Amniotic epithelial cell (primary cell): ENCODE measurements at places on chromosomes 3 and 15.
A peak's percentile ranks its signal among the peaks of the same experiment; 100 is the strongest.

GRCh38 chr3:124140746-124141145 is 148.8 kb upstream of the ROPN1 start:
- peak; percentile 2 for DNase-seq

DNA sequence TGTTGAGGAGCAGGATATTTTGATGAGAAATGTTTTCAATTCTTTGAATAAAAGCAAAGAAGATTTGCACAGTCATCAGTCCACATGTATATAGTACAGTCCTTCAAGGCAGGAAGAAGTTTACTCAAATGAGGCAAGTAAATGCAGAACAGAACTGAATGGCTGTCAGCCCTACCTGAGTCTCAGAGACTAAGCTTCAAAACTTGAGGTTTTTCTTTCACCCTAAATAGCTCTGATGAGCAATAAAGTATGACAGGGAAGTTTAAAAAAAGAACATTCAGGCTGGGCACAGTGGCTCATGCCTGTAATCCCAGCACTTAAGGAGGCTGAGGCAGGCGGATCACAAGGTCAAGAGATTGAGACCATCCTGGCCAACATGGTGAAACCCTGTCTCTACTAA is 232.5 kb downstream of the SUCLG2 start:
- no peak for DNase-seq

DNA sequence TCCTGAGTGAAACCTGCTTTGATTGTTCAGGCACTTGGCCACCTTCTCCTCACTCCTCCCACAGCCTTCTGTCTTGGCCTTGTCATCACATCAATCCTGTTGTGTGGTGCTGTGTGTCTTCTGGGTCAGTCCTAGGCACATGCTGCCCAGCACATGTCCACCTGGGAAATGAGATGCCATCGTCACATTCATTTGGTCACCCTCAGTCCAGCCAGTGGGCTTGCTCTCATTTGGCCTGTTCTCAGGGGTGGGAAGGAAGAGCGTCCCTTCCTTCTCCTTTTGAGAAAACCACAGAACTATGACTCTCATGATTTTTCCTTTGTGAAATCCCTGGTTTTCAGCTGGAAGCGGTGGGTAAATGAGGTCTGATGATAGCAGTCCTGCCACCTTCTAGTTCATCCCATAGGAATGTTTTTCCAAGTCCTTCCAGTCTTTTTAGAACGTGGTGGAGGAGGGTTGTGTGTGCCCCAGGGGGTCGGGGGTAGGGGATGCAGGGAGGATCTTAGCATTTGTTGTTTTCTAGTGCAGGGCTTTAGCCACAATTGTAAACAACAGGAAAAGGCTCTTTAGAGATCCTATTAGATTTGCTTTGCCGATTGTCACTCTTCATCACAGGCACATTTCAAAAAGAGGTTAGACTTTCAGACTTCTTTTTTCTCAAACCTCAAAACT is 8.4 kb upstream of the PLA1A start:
- no peak for DNase-seq

DNA sequence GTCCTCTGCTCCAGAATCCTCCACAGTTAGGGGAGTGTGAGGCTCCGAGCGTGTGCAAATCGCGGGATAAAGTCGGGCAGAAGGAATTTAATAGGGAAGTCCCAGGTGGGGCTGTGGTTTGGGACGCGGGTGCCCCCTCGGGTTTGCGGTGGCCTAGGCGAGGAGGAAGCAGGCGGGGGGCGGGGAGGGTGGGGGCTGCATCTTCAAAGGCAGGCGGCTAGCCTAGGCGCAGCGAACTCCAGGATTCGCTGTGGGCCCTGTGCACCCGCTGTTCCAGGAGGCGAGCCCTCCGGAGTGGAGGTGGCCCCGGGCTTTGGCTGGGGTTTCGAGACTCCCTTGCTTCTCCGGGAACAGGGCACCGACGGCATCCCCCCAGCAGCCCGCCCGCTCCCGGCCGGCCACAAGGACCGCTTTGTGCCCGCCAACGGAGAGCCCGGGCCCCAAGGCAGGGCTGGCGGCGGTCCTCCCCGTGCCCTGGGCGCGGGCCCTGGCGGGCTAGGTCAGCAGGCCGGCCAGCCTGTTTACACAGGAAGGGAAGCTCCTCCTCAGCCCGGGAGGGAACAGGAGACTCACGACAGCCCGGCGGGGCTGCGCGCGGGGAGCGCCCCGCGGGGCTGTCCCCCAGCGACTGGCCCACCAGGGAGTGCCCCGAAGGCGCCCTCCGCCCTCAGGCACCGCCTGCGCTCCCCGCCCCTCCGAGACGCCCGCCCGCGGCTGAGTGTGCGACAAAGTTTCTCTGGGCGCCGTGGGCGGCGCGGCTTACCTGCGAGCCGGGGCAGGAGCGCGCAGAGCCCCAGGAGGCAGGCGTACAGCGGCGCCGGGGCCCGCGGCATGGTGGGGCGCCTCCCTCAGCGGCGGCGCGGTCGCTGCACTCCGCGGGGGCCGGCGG is 753 bp downstream of the ITGB5 start:
- peak; percentile 57 for DNase-seq

DNA sequence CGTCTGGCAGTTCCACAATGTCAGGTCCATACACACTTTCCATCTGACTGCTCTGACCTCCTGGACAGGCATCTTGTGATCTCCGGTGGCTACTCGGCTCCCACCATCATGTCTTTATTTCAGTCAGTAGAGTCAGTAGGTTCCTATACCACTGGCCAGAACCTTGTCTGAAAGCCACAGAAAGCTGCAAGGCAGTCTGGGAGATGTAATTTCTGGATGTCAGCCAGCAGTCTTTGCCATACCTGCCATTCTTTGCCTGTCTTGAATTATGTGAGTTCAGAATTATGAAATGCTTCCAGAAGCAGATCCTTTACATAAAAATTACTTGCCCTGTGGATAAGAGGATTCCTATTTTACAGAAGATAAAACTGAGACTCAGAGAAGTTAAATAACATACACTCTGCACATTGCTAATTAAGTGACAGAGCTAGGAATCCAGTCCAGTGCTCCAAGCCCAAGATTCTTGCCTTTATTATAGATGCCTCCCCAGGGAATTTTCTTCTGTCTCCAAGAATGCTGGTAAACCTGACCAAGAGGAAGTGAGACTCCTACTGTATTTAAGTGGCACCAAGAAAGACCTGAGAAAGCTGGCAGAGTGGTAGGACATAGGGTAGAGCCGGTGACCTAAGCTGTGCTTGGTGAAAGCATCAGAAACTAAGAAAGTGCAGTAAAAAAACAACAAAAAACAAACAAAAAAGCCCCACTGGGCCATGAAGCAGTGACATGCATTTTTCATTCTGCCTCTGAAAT is 75.6 kb downstream of the IQCH start:
- DNase-seq, result peak; percentile 37

DNA sequence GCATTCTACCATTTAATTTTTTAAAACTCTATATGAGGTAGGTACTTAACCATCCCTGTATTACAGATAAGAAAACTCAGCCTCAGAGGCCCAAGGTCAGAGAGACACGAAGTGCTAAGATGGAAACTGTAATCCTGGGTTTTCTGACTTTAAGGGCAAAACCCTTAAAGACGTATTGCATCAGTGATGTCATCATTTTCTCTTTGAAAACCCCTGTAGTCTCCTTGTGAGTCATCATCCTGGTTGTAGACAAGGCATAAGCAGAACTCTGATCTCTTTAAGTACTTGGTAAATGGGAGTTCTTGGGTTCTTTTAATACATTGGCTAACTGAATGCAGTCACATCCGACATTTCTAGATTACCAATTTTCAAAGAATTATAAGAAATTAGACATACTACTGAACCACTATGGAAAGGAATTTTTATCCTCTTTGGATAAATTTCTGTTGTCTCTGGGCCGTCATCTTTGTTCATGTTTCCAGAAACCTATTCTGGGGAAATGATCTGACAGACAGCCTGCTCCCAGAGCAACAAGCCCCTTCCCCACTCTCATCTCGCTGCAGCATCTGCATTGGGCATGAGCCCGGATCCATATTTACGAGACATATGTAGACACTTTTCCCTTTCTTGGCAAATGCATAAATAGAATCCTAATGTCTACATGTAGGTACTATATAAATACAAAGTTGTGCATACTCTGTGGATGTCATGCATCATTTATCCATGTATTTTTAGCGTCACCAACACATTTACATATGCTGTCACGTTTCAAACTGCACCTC is 48.7 kb upstream of the MDFIC2 start:
- DNase-seq, result peak; percentile 55

DNA sequence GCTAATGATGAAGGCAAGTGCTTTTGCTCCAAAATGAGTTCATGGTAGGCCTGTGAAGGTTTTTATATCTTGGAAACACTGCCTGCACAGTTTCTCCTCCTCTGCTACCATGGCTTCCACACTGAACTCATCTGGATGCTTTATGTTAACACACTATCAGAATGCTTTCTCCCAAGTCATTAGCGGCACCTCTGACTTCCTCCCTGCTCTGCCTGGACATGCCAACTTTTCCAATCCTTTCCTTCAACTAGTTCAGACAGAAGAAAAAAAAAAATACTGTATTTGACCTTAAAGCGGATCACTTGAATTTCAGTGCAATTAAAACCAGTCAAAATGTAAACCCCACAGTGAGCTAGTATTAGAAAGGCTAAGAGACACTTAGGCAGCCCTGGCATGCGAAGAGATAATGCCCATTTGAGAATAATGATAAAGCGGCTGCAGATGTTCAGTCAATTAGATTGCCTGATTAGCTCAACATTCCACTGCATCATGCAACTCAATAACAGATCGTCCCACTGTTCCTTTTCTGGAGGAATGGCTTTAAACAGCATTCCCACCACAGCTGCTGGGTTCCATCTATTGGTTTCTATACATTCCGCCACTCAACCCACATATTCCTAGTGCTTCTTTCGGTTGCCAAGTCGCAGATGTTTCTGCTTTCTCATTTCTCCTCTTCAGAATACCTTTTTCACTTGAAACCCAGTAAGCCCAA is 51.7 kb downstream of the CNTN3 start:
- DNase-seq, result no peak
